ENCODE measurements at places on chromosomes 13 and 19. TPM values are rescaled to one million over a fixed set of nuclear protein-coding genes. Genes with fewer than 3 reads are reported as not detected.

GCDH gene
- total RNA-seq: 12.0 TPM

CACNG6 gene
- 10.1 TPM for total RNA-seq

RAB20 gene
- total RNA-seq: 0.99 TPM

CGB1 gene
- total RNA-seq: 0.64 TPM

PLEKHG2 gene
- 59.3 TPM for total RNA-seq

CKM gene
- not detected for total RNA-seq

SIN3B gene
- 25.4 TPM for total RNA-seq

ETV2 gene
- 1.7 TPM for total RNA-seq

GGACT gene
- 3.8 TPM for total RNA-seq

ATXN8OS gene
- not detected for total RNA-seq

SYDE1 gene
- 16.7 TPM for total RNA-seq

KLHL1 gene
- not detected for total RNA-seq

ICAM5 gene
- 0.61 TPM for total RNA-seq

ZNF415 gene
- not detected for total RNA-seq

OR10H5 gene
- not detected for total RNA-seq

PDX1 gene
- total RNA-seq: not detected

PDE4A gene
- 3.7 TPM for total RNA-seq

MICU2 gene
- 18.1 TPM for total RNA-seq

SBSN gene
- total RNA-seq: 3.7 TPM

SULT2A1 gene
- not detected for total RNA-seq

CGB2 gene
- total RNA-seq: 0.31 TPM

TSHZ3 gene
- total RNA-seq: 3.0 TPM

SLC27A1 gene
- 3.4 TPM for total RNA-seq

ZNF738 gene
- total RNA-seq: 0.72 TPM

ADGRE3 gene
- total RNA-seq: not detected

ZNF285 gene
- total RNA-seq: 2.4 TPM

CGB7 gene
- 0.80 TPM for total RNA-seq

LGALS7 gene
- not detected for total RNA-seq

GPC5 gene
- total RNA-seq: not detected

SGCG gene
- not detected for total RNA-seq

OR7D2 gene
- total RNA-seq: not detected

LGALS7B gene
- total RNA-seq: not detected

IQCN gene
- 0.31 TPM for total RNA-seq

DPRX gene
- total RNA-seq: not detected

SNAPC2 gene
- 31.1 TPM for total RNA-seq

IZUMO2 gene
- total RNA-seq: not detected

ATCAY gene
- total RNA-seq: 0.12 TPM

LGALS4 gene
- total RNA-seq: 0.53 TPM

ZNF446 gene
- 12.2 TPM for total RNA-seq

SMIM44 gene
- not detected for total RNA-seq

ADAMTSL5 gene
- total RNA-seq: 3.2 TPM

ZNF534 gene
- not detected for total RNA-seq

AP1M2 gene
- 40.6 TPM for total RNA-seq

COL4A2 gene
- 130 TPM for total RNA-seq

PCSK4 gene
- total RNA-seq: 0.74 TPM

RNF17 gene
- not detected for total RNA-seq

C19orf47 gene
- total RNA-seq: 31.6 TPM

PRR20D gene
- total RNA-seq: not detected

MADCAM1 gene
- total RNA-seq: 0.32 TPM

ZIM2 gene
- total RNA-seq: not detected

CDC34 gene
- total RNA-seq: 107 TPM

IGFLR1 gene
- total RNA-seq: 12.6 TPM

Measured in A549 treated with CpdA at 1 μM for 4 hours (cell line).